ENCODE measurements at places on chromosomes 11 and 22.

GRCh38 chr11:65525546-65526480 lies 930 bp downstream of the SCYL1 start:
- DNase-seq, result no peak

DNA sequence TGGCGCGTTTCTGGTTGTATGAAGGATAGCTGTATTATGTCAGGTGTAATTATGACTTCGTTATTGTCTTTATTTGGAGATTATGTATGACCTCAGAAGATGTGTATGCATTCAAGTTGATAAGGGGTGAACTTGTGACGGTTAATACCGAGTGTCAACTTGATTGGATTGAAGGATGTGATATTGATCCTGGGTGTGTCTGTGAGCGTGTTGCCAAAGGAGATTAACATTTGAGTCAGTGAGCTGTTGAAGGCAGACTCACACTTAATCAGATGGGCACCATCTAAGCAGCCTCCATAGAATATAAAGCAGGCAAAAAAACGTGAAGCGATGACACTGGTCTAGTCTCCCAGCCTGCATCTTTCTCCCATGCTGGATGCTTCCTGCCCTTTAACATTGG lies 15.3 kb upstream of the CD82 start:
- DNase-seq, result no peak

- DNase-seq, result peak; percentile 60
Measured at GRCh38 chr11:122491509-122491908, 164.0 kb upstream of the UBASH3B start.

- no peak for DNase-seq
Measured at GRCh38 chr22:30586414-30586813, 5.3 kb downstream of the PES1 start.

- no peak for DNase-seq
Measured at GRCh38 chr22:49716441-49716840, 111.2 kb downstream of the BRD1 start.

DNA sequence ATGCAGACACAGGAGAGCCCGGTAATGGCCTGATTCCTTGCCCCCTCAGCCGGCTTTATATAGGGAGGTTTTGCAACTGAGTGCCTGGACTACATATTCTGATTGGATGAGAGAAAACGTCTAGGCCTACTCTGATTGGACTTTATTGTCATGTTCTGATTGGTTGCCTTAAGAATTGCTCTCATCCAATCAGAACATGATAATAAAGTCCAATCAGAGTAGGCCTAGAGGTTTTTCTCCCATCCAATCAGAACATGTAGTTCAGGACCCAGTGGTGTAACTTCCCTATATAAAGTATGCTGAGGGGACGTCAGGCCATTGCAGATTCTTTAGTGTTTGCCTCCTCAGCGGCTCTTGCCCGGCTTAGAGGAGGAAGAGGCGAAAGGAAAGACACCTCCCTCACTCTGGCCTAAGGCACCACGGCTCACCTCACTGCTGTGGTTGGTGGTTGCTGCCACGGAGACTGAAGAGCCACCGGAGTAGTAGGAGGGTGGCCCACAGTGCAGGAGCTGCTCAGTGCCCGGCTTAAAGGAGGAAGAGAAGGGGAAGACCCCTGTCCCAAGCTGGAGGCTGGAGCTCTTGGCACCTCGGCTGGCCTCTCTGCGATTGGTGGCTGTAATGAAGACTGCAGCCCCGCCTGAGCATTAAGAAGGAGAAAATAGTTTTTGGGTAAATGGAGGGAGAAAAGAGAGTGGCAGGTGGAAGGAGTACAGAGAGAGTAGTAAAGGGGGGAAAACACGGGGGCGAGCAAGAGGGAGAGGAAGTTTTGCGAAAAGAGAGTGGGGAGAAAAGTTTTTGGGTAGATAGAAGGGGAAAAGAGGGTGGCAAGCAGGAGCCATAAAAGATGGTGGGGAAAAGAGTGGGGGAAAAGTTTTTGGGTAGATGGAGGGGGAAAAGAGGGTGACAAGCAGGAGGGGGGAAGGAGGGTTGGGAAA lies 116.7 kb upstream of the SERPIND1 start:
- DNase-seq, result peak; percentile 1

GRCh38 chr11:107675902-107676301 lies 36.0 kb downstream of the SLN start:
- DNase-seq, result no peak

DNA sequence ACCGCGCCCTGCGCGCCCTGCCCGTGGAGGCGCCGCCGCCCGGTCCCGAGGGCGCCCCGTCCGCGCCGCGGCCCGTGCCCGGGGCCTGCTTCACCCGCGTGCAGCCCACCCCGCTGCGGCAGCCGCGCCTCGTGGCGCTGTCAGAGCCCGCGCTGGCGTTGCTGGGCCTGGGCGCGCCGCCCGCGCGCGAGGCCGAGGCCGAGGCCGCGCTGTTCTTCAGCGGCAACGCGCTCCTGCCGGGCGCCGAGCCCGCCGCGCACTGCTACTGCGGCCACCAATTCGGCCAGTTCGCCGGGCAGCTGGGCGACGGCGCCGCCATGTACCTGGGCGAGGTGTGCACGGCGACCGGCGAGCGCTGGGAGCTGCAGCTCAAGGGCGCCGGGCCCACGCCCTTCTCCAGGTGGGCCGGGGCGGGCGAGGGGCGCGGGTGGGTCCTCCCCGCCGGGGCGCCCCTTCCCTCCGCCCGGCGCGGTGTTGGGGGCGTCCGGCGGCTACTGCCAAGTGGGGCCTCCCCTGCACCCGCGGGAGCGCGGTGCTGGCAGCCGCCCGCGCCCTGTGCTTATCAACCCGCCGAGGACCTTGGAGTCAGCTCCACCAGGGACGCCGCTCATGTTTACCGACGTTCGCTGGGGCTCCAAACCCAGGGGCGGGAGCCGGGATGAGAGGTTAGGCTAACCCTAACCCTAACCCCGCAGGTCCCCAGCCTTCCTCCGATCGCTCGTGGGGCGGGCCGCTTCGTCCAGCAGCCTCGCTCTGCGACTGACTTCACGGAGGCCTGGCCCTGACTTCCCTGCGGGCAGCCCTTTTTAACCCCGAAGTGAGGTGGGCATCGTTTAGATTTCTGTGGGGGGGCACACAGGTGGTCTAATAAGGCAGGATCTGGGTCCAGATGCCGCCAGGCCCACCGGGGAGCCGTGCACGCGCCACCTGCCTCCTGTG lies 649 bp downstream of the SELENOO start:
- DNase-seq, result no peak

DNA sequence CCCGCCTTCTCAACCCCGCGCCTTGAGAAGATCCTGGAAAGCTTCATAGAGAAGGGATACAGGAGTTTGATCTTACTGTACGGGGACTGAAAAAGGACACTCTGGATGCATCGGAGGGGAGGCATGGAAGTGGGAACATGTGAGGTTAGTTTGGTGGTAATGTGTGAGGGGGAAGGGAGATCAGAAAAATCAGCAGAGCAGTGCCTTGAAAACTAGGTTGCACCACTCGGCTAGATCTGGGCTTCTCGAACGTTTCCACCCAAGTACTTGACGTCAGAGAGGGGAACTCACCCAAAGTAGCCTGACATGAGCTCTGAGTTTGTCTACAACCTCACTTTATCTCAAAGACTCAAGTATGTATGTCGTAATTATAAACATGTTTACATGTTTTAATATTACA lies 14.5 kb downstream of the USP35 start:
- no peak for DNase-seq

DNA sequence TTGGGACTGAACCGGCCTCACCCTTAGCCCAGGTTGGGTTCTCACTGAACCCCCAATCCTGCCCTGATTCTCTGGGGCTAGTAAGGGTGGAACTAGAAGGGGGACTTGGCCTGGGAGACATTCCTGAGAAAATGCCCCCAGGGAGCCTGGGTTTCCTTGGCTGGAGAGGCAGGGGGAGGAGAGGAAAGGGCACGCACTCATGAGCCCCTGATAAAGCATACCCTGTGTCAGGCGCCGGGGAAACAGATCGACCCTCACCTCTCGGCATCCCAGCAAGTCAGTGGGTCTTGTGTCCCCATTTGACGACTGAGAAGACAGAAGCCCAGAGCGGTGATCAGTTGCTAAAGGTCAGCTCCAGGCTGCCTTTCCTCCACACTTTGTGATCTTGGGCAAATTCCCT lies 47.7 kb upstream of the RTL6 start:
- no peak for DNase-seq

GRCh38 chr22:21014726-21015465 lies at the start of gene P2RX6:
P2RX6 (plus strand) TSS chr22:21015165; CDS start chr22:21015175, 10 bp downstream.
- DNase-seq, result peak; percentile 32

DNA sequence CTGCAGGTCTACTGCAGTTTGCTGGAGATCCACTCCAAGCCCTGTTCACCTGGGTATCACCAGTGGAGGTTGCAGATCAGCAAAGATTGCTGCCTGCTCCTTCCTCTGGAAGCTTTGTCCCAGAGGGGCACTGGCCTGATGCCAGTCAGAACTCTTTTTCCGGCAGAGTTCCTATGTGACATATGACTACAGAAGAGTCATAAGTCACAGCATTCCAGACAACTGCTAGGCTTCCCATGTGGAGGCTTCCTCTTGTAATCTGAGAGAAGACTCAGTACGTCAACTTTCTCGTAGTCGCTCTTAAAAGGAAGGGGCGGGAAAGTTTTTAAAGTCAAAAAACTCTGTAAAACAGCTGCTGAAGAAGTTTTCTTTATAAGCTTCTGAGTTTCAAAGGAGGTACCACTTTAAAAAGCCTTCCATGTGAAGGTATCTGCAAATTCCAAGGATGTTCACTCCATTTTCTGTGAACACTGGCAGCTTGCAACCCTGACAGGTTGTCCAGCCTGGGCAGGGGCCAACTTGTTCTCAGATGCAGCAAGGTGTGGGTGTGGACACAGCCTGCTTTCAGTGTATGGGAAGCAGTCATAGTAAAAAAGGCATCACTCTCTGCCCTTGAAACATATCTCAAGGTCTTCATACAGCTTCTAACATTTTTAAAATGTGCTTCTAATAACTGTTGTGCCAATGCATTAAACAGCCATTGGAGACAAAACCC lies 97.8 kb downstream of the ME3 start:
- DNase-seq, result no peak

GRCh38 chr22:47082505-47082904 lies 320.1 kb downstream of the TBC1D22A start:
- DNase-seq, result no peak

DNA sequence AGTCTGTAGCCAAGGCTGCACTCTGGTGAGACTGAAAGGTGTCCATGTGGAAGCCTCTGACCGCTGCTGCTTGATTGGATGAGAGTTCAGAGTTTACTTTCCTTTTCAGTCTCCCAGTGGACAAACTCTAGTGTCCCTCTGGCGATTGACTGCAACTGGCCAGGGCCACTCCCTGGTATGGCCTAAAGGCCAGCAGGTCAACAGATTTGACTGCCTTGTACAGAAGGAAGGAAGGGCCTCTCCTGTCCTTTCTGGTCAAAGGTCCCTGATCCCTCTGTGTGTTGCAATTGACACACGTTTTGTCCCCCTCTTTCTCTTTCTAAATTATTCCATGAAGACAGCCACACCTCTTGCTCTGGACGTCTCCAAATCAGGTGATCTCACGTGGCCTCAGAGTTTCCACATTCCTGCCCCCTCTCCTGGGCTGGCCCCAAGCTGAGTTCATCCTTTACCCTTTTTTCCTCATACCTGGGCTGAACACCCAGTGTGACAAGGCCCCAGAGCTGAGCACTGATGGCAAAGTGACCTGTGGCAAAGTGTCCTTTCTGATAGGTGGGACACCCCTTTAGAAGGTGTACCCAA lies 18.7 kb upstream of the FBLN1 start:
- DNase-seq, result no peak

GRCh38 chr11:117781627-117782026 lies 15.4 kb downstream of the DSCAML1 start:
- DNase-seq, result no peak

- DNase-seq, result no peak
Measured at GRCh38 chr22:39379756-39380730, 19.5 kb upstream of the TAB1 start.

DNA sequence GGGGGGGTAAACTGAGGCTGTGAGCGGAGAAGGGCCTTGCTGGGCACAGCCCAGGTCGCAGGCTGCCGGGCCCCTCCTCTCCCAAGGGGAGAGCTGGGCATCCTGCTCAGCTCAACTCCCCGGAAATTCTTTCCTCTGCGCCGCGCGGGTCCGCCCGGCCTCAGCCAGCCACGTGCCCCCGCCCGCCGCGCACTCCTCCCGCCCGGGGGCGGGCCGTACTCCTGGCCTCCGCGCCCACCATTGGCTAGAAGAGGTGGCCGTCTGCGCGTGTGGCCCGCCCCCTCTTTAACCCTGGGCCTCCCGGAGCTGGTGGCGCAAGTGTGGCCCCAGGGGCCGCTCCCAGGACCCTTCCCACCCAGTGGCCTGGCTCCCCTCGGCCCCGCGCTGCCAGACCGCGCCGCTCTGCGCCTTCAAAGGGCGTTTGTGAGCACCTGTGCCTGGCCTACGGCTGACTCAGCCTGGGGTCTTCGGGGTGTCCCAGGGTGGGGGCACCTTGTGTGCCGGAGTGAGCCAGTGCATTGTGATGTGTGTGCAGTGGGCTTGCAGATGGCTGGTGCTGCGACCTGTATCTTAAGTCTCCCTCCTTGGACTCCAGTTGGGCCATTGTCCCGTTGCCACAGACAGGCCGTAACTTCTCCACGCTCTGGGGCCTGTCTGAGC lies 2.0 kb downstream of the MRGPRF start:
- peak; percentile 57 for DNase-seq

- peak; percentile 51 for DNase-seq
Measured at GRCh38 chr11:34599406-34599945, 21.4 kb upstream of the EHF start.

GRCh38 chr11:77602381-77603088 lies 12.8 kb downstream of the AQP11 start:
- peak; percentile 74 for DNase-seq

GRCh38 chr11:88101881-88102597 lies 73.2 kb downstream of the RAB38 start:
- no peak for DNase-seq

- DNase-seq, result no peak
Measured at GRCh38 chr11:132734217-132734616, 798.1 kb downstream of the OPCML start.

DNA sequence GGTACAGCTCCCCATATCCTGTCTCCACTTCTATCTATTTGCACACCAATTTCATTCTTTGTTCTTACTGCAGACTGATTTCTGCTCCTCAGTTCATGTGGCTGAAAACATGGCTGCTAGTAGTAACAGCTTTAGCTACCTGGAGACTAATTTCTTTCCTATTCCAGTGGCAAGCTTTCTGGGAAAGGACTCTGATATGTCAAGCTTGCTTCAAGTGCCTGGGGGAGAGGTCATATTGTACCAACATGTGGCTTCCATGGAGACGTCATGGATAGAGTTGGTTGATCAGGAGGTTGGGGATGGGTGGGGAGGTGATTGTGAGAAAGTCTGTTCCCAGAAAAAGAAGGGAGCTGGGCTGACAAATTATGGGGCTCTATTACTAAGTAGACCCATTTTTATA lies 44.9 kb downstream of the ADM start:
- DNase-seq, result no peak

- no peak for DNase-seq
Measured at GRCh38 chr11:56307836-56308235, 7.1 kb upstream of the OR8K3 start.

DNA sequence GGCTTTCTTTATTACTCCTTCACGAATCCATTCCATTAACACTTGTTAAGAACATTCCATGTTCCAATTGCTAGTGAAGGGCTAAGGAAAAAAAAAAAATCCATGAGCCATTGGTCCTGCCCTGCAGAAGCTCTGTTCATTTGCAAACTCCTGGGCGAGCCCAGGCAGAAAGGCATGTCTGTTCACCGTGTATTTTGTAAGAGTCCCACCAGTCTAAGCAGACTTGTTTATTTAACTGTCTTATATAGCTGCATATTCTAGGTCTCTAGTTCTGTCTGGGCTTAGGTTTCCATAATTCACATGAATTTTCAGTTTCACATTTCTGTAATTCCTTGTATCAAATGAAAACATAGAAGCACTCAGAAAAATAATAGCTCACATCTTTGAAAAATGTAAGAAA lies 97.4 kb upstream of the POU2AF2 start:
- no peak for DNase-seq

- no peak for DNase-seq
Measured at GRCh38 chr11:86805873-86806310, 5.5 kb downstream of the PRSS23 start.
